ENCODE measurements at places on chromosomes 7 and 10. TPM values are rescaled to one million over a fixed set of nuclear protein-coding genes. Genes with fewer than 3 reads are reported as not detected.

MUC12 gene
- not detected for total RNA-seq

PGAM2 gene
- 12.3 TPM for total RNA-seq

XRCC2 gene
- total RNA-seq: 1.6 TPM

SLC18A2 gene
- total RNA-seq: not detected

FGL2 gene
- total RNA-seq: 47.2 TPM

CEP55 gene
- 0.11 TPM for total RNA-seq

CSTF2T gene
- total RNA-seq: 26.4 TPM

MKI67 gene
- 0.24 TPM for total RNA-seq

ATP6V0E2 gene
- 100 TPM for total RNA-seq

CYP26C1 gene
- 0.22 TPM for total RNA-seq

HECW1 gene
- 4.7 TPM for total RNA-seq

SNCG gene
- total RNA-seq: 11.5 TPM

CH25H gene
- 3.4 TPM for total RNA-seq

OLAH gene
- total RNA-seq: not detected

VENTX gene
- not detected for total RNA-seq

ZPBP gene
- 1.5 TPM for total RNA-seq

CYP17A1 gene
- 4.0 TPM for total RNA-seq

AKR1D1 gene
- not detected for total RNA-seq

CTNNA3 gene
- total RNA-seq: 0.11 TPM

ACTL6B gene
- not detected for total RNA-seq

PLAU gene
- total RNA-seq: 8.6 TPM

OR13A1 gene
- not detected for total RNA-seq

MYO3A gene
- total RNA-seq: 1.9 TPM

ADGRA1 gene
- total RNA-seq: 0.33 TPM

DNA2 gene
- 18.2 TPM for total RNA-seq

UTF1 gene
- not detected for total RNA-seq

FBXL13 gene
- total RNA-seq: 5.6 TPM

ELMO1 gene
- total RNA-seq: 224 TPM

IDI1 gene
- 39.0 TPM for total RNA-seq

CLRN3 gene
- total RNA-seq: not detected

PON3 gene
- 6.1 TPM for total RNA-seq

MALRD1 gene
- not detected for total RNA-seq

SHH gene
- total RNA-seq: not detected

SLC13A1 gene
- total RNA-seq: not detected

TCERG1L gene
- 5.4 TPM for total RNA-seq

GPC2 gene
- total RNA-seq: 1.3 TPM

ZNF117 gene
- total RNA-seq: 20.3 TPM

RNF32 gene
- total RNA-seq: 3.1 TPM

C10orf88 gene
- total RNA-seq: 6.6 TPM

MINDY4 gene
- 30.7 TPM for total RNA-seq

TMEM213 gene
- total RNA-seq: not detected

ABCC2 gene
- 5.1 TPM for total RNA-seq

LIPJ gene
- total RNA-seq: 0.83 TPM

DMBT1 gene
- total RNA-seq: not detected

FEZF1 gene
- total RNA-seq: not detected

PDZD7 gene
- 0.94 TPM for total RNA-seq

AKR1C4 gene
- total RNA-seq: not detected
